Bronchial smooth muscle cell (primary cell): ENCODE measurements at places on chromosomes 3 and 15. TPM values are rescaled to one million over a fixed set of nuclear protein-coding genes. Genes with fewer than 3 reads are reported as not detected.

The PLD1 gene
- 9.5 and 15.5 TPM in 2 replicates for total RNA-seq

The CPN2 gene
- total RNA-seq: not detected in 2 replicates

The RAB5A gene
- total RNA-seq: 20.3 and 33.9 TPM in 2 replicates

The ALDH1A2 gene
- 1.4 and 1.6 TPM in 2 replicates for total RNA-seq

The SERINC4 gene
- total RNA-seq: not detected in 2 replicates

The LINGO1 gene
- total RNA-seq: not detected in 2 replicates

The FILIP1L gene
- 7.6 and 16.2 TPM in 2 replicates for total RNA-seq

The BBX gene
- 26.1 and 30.3 TPM in 2 replicates for total RNA-seq

The MAPKBP1 gene
- total RNA-seq: 12.6 and 15.1 TPM in 2 replicates

The RHO gene
- not detected in 2 replicates for total RNA-seq
